ENCODE measurements at places on chromosomes 11 and 22.

GRCh38 chr11:44536788-44537516 is 28.5 kb upstream of the CD82 start:
- no peak for DNase-seq

GRCh38 chr11:42779555-42779954 is 532.2 kb upstream of the API5 start:
- DNase-seq: no peak

DNA sequence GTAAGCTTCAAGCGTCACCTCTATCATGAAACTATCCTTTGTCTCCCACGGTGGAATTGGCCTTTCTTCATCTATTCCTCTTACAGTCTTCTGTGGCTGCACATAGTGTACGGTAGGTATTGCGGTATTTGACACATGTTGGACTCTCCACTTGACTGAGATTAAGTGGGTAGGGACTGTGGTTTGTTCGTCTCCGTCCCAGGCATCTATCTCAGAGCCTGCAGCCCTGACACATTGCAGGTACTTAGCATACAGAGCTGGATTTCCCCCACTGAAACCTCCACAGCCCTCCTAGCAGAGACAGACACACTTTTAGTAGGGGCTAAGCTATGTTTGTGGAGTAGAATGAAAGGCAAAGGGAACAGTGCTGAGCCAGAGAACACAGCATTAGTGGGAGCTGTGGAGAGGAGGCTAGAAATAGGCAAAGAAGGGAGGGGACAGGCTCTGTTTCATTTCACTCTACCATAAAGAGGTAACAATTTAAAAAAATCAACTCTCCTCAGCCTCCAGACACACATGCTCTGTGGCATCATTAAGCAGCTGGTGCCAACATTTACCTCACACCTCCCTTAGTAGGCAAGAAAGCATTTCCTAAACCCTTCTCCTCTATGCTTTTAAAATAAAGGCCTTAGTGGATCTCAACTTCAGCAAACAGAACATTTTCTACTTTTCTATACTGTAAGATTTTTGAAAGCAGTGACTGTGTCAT is 277.5 kb downstream of the KIRREL3 start:
- no peak for DNase-seq

GRCh38 chr11:74634537-74634936 is 42.2 kb downstream of the POLD3 start:
- DNase-seq: no peak

DNA sequence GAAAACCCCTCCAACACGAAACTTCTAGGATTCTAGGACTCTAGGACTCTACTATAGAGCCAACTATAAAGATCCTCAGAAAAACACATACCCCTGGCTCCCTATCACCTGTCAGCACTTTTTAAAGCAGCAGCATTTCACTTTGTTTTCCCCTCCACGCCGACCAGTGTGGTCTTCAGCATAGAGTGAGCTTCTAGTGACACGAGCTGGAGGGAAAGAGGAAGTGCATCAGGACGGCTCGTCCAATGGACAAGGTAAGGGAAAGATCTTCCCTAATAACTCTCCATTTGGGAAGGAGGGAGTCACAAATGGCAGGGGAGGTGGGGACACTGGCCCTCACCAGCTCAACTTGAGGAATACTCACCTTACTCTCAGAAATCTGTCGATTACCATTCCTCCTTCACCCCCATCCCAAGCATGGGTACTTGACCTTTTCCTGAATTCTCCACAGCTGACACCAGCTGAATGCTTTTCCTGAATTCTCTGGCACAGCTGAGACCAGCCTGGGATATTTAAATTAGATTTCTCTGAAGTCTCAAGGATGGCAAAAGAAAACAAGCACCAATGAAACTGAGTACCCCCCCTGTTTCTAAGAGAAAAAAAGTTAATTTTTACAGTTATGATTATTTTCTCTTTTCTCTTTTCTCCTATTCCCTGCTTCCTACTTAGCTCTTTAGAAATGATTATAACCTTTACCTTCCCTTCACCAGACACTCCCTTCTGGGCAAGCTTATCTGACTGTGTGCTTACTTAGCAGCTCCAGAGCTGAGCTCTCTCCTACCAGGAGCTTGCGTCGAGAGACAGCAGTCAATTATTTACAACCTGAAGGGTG is 33.3 kb upstream of the NNMT start:
- DNase-seq: no peak

GRCh38 chr11:118996926-118997626 is 862 bp upstream of the CENATAC start:
- no peak for DNase-seq

DNA sequence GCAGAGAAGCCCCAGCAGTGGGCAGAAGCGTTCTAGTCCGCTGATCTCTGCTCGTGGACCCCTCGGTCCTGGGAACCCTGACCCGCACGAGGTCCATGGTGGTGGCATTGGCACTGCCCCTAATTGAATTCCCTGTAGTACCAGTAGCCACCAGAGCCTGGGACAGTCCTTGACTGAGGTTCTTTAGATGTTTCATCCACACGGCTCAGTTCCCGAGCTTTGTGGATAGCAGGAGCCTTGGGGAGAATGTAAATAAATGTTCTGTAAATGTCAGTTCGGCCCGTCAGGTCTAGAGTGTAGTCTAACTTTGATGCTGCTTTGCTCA is 39.4 kb upstream of the SEPTIN5 start:
- no peak for DNase-seq

DNA sequence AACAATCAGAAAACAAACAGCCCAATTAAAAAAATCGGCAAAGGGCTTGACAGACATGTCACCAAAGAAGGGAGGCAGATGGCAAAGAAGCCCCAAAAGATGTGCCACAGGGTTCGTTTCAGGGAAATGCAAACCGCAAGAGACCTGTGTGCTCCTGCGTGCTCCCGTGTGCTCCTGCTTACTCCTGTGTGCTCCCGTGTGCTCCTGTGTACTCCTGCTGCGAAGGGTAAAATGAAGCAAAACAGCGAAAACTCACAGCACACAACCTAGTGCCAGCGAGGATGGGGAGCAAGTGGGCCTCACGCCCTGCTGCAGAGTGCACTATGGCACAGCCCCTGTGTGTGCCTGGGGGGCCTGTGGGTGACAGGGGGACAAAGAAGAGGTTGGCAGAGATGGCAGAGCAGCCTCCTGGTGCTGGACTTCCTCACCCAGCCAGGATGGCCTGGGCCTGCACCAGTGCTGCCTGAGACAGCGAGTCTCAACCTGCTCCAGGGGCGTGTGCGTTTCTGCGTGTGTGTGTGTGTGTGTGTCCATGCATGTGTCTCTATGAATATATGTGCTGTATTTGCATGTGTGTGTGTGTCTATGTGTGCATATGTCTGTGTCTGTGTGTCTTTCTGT is 14.0 kb downstream of the ASCL2 start:
- DNase-seq: no peak

GRCh38 chr11:73205661-73206343 is 12.3 kb upstream of the P2RY2 start:
- no peak for DNase-seq

GRCh38 chr22:48258064-48258701 is 1495.7 kb downstream of the TBC1D22A start:
- DNase-seq: no peak

DNA sequence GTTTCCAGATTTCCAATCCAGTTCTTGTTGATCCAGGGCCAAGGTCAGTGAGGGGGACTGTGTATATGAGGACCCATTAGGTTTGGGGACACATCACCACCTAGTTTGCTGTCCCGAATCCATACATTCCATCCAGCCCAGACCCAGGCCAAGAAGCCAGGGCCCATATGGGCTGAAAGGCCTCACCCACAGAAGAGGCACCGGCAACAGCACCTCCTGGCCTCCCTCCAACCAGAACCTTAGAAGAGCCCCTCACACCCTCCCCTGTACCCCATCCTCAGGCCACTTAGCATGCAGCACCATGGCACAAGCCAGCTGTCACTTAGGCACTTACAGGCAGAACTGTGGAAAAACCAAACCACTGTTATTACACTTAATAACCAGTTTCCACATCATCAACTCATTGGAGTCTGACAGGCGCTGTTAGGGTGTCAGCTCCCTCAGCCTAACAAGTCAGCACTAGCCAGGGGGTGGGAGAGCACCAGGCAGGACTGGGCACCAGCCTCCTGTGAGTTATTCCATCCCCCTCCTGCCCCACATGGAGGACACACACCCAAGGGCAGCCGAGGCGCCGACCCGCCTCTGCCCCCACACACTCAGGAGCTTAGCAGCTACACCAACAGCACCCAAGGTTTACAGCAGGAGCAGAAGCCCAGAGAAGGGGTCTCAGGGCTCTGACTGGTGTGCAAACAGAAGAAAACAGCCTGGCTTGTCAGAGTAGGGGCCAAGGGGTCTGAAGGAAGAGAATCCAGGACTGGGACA is 132.0 kb downstream of the BUD13 start:
- DNase-seq: no peak

GRCh38 chr11:17528906-17529843 is 15.0 kb downstream of the USH1C start:
- DNase-seq: no peak

DNA sequence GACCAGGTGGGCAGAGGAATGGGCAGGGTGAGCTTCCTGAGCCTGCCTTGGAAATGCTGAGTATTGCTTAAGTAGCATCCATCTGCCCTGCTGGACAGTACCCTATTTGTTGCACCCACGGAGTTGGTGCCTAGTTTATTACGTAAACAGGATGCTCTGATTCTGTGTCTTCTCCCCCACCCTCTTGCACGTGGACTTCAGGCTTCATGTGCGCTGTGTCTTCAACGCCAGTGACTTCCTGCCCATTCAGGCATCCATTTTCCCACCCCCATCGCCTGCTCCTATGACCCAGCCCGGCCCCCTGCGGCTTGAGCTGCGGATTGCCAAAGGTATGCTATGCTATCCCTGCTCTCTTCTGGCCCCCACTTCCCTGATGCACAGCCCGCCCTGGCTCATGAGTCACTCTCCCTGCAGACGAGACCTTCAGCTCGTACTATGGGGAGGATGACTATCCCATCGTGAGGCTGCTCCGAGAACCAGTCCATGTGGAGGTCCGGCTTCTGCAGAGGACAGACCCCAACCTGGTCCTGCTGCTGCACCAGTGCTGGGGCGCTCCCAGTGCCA is 5.7 kb downstream of the ZP1 start:
- DNase-seq: no peak

GRCh38 chr22:38830845-38831108 is 13.1 kb downstream of the NPTXR start:
- no peak for DNase-seq

DNA sequence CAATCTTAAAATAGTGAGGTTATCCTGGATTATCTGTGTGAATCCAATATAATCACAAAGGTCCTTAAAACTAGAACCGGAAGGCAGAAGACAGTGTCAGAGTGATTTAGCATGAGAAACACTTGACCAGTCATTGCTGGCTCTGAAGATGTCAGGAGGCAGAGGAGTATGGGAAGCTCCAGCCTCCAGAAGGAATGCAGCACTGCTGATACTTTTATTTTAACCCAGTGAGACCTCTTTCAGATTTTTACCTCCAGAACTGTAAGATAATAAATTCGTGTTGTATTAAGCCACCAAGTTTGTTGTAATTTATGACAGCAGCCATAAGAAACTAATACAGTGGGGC is 134.4 kb upstream of the ZC3H12C start:
- no peak for DNase-seq

DNA sequence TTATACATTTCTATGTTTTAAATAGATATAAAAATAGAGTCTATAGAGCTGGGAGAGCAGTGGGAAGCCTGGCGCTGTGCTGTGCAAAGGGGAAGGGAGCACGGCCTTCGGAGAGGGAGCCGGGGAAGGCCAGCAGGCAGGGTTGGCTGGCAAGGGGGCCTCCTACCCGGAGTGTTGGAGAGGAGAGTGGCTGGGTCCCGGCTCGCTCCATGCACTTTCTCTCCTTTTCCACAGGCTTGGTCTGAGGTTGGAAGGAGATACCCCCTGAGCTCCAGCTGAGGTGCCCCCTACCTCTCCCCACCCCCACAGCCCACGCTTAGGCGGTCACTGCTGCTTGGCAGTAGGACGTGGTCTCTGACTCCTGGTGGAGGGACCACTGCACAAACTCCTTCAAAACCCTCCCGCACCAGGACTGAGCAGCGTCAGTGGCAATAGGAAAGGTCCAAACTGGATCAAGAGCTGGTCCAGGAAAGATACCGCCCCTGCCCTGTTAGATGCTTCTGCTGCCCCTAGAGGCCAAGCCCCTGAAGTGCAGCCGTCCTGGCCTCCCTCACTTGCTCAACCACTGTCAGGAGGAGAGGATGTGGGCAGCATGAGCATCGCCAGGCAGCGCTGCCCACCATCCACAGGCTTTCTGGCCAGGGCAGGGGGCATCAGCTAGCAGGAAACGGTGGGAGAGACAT is 52.9 kb downstream of the SYT13 start:
- peak; percentile 71 for DNase-seq

GRCh38 chr22:32044477-32044876 is 1.4 kb downstream of the SLC5A1 start:
- no peak for DNase-seq

DNA sequence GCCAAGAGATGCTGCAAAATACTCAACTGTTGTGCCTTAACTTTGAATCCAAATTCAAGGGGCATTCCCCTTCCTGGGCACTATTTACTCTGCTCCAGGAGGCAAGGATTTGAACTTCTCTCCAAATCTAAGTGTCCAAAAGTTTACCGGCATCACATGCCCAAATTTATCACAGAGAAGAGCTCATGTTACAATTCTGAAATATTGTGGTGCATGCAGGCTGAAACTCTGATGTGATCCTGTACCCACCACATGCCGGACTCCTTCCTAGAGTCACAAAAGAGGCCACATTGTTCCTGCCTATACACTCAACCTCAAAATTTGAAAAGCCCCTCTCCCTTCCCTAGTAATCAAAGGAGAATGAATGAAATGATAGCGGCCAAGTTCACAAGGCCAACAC is 1.3 kb downstream of the TRAF6 start:
- DNase-seq: no peak
